ENCODE measurements at places on chromosomes 12 and 14.

GRCh38 chr12:50569321-50569720 is 64.5 kb downstream of the DIP2B start:
- DNase-seq: no peak

DNA sequence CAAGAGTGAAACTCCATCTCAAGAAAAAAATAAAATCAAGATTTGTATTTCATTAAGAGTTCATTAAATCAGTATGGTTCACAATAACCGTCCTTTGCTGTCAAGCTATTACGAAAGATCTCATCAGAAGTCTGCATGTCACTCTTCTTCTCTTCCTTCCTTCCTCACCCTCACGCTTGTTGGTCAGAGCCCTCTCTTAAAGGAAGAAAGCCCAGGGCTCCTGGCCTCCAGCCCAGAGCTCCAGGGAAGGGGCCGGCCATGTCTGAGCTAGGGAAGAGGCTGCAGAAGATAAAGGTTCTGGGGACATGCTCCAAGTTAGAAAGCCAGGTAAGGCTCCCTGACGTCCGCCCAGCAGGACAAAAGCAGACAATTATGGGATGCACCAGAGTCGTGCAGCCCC is 43.1 kb upstream of the DLK1 start:
- no peak for DNase-seq

GRCh38 chr14:70098250-70098809 is 90.4 kb downstream of the SLC8A3 start:
- DNase-seq: no peak

GRCh38 chr12:19203539-19204506 is 74.3 kb downstream of the PLEKHA5 start:
- DNase-seq: no peak

- DNase-seq: no peak
These were observed 20.1 kb downstream of the LTBP2 start for GRCh38 chr14:74591899-74592298.

DNA sequence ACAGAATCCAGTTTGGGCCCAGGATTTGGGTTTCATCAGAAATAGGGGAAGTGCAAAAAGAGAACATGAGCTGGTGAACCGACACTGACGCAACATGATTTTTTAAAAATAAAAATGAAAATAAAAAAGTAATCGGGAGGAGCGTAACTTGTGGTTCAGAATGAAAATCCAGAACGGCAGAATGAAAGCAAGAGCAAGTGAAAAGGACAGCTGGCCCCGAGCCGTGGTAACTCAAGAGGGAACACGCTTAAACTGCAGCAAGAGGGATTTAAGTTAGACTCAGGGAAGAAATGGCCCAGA is 1.6 kb downstream of the SLC6A12 start:
- DNase-seq: no peak

DNA sequence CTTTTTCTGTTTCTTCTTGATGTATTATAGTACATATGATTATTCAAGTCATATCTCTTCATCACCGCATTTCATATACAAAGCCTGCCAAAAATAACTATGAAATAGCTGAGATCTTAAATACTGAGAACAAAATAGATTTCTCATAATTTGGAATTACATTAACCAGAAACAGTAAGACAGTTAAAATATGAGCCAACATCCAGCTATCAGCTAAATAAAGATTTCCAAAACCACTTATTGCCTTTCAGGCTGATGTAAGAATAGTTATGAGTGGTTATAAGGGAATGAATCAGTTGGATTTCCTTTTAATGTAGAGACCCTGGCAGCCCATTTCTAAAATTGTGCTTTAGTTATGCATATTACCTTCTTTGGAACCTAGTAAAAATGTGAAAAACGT is 47.4 kb downstream of the TMEM117 start:
- DNase-seq: no peak

DNA sequence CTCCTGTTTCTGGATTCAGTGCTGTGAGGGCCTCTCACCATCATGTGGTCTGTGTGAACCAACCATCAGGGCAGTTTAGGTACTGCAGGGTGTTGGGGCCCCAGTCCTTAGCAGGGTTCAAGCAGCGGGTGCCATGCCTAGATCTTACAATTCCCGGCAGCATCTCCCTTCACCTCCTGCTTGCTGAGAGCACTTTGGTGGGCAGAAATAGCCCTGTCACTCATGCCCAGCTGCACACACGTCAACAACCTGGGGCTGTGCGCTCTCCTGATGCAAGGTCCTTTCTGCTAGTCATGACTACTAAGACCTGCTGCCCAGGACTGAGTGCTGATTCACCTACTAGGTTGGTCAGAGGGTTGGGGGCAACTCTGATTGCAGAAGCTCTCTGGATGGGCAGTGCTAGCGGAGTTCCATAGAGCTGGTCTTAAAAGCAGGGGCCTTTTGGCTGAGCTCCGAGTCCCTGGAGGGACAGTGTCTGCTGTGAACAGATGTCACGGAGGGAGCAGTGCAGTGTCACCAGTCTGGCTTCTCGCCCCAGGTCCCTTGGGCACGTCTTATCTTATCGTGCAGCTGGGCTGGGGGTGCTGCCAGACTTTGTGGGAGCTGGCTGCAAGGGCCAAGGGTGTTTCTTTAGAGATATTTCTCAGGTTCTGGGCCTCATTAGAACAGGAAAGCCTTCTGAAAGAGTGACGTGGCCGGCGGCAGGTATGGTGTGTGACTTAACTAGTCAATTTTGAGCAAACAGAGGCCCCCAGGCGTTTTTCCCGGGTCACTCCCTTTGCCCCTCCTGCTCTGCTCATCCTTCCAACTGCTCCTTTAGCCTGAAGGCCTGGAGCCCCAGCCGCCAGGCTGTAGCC is 71.8 kb downstream of the NINJ2 start:
- DNase-seq: no peak

- no peak for DNase-seq
These were observed 73.5 kb upstream of the VASH1 start for GRCh38 chr14:76687611-76688382.

- no peak for DNase-seq
These were observed 168.3 kb downstream of the DUSP6 start for GRCh38 chr12:89183985-89184435.

DNA sequence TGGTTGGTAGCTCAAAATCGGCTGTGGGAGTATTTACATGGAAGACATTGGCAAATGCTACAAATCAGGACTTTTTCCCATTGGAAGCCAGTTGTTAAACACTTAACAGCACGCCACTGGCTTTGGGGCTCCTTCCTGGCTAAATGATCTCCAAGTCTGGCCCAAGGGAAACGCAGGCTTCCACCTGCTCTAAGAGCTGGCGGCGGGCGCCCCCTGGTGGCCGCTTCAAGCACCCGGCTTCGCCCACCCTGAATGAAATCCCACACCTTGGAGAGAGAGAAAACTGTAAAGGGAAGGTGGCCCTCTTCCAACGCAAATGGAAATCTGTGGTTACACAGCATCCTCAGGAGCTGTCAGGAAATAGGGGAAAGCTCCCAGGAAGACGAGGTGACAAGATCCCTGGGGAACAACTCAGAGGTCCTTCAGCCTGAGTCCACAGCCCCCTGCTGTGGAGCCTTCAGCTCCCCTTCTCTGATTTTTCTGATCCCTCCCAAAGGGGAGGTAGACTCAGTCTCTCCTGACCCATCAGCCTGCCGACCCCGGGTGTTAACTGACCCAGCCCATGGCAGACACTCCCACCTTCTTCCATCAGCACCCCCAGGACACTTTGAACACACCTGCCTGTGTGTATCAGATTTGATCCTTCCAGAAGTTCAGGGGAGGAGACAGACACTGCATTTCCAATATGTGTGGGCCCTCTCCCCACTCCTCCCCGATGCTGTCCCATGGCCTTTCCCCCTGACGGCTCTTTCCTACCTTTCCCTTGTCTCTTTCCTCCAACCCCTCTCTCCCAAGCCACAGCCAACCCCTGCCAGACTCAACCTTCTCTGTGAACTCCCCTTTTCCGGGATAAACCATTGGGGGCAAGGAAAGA is 15.4 kb downstream of the SELPLG start:
- DNase-seq: peak; percentile 94

GRCh38 chr14:60067882-60068281 is 23.8 kb upstream of the PCNX4 start:
- no peak for DNase-seq

- no peak for DNase-seq
These were observed 20.6 kb upstream of the CLEC2D start for GRCh38 chr12:9648701-9649531.

- no peak for DNase-seq
These were observed 167.5 kb upstream of the NOVA1 start for GRCh38 chr14:26765301-26765700.

- DNase-seq: no peak
These were observed 110.8 kb downstream of the EML5 start for GRCh38 chr14:88681755-88682494.

DNA sequence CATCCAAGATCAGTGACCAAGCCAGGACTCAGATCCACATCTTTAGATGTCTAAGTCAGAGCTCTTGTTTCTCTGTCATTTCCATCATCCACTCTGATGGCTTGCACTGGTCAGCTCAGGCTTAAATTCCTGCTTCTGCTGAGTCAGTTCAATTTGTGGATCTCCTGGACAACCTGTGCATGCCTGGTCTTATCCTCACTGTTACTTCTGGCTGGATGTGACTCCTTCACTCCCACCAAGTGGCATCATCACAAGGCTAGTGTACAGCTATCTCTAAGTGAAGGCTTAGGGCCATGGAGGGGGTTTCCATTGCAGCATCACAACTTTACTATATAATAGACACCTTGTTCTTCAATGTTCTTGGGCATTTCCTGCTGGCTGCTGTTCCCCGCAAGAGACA is 102.9 kb downstream of the EMP1 start:
- DNase-seq: no peak

- DNase-seq: peak; percentile 49
These were observed 8.3 kb downstream of the GLI1 start for GRCh38 chr12:57467915-57468314.

- no peak for DNase-seq
These were observed 2.9 kb upstream of the BIN2 start for GRCh38 chr12:51326698-51327439.

DNA sequence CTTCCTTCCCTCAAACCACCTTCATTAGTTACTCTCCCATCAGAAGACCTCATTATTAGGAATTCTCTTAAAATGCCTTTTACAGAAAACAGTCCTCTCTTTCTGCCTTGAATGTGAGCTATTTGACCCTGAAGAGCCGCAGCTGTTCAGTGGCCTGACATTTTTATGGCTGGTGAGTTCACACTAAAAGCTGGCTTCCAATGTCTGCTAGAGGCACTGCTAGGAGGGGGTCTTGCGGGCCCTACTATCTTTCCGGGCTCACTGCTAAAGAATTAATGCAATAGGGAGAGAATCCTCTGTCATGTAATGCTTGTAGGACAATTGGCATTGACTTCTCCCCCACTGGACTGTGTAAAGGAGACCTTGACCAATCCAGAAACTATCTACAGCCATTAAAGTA is 87.7 kb downstream of the GPR135 start:
- DNase-seq: no peak

GRCh38 chr12:51011955-51012354 is 14.2 kb downstream of the SLC11A2 start:
- no peak for DNase-seq

- no peak for DNase-seq
These were observed 128.4 kb downstream of the TTC8 start for GRCh38 chr14:88952901-88953300.

- peak; percentile 68 for DNase-seq
These were observed 4.5 kb downstream of the LRCOL1 start for GRCh38 chr12:132605892-132606291.

DNA sequence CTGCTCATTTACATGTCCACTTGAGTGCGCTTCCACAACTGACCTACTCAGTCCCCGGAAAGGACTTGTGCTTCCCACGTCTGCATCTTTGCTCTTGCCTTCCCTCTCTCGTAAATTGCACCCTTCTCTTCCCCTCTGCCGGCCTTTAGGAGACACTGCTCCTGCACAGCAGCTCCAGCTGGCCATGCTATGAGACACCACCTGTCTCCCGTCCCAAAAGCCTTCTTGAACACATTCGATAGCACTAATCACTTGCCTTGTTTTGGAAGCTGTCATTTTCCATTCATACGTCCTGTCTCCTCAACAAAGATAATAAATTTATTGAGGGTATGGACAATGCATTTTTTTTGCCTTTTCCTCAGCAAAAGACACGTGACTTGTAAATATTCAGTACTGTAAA is 15.7 kb upstream of the KCNA1 start:
- DNase-seq: no peak

GRCh38 chr14:103013028-103013427 is 44.3 kb downstream of the CDC42BPB start:
- peak; percentile 32 for DNase-seq

GRCh38 chr14:35146711-35147149 is 24.4 kb downstream of the PRORP start:
- no peak for DNase-seq

- no peak for DNase-seq
These were observed 8.3 kb downstream of the RERG start for GRCh38 chr12:15212930-15213329.

- no peak for DNase-seq
These were observed 35.7 kb downstream of the SLC38A4 start for GRCh38 chr12:46790066-46790465.

- DNase-seq: no peak
These were observed 29.4 kb downstream of the TTC9 start for GRCh38 chr14:70670992-70671651.

GRCh38 chr14:90883782-90884181 is 67.6 kb upstream of the TTC7B start:
- no peak for DNase-seq

DNA sequence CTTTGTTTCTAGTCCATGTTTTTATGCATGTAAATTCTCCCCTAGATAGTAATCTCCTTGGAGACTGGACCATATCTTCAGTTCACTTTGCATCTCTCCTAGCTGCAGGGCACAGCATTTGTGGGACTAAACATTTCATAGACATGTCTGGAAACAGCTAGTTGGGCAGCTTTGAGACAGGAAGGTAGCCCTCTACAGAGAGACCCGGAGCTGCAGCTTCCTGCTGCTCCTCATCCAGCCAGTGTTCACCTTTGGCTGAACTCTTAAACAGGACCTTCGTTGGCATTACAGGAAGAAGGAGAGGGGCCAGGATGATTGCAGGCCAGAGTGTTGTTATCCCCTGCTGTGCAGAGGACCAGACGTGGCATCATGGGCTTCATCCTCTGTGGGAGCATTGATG is 52.9 kb downstream of the GNS start:
- DNase-seq: no peak

GRCh38 chr12:78864870-78865463 is 393 bp downstream of the SYT1 start:
- peak; percentile 72 for DNase-seq

- no peak for DNase-seq
These were observed 827.8 kb downstream of the DIO2 start for GRCh38 chr14:79383475-79383874.

- no peak for DNase-seq
These were observed 75.6 kb upstream of the TMEM132C start for GRCh38 chr12:128191380-128191779.

GRCh38 chr14:24958271-24958670 is 91.7 kb downstream of the STXBP6 start:
- DNase-seq: no peak

GRCh38 chr12:105948331-105948730 is 190.4 kb downstream of the NUAK1 start:
- DNase-seq: no peak
